ENCODE measurements at places on chromosomes 2 and 18. TPM values are rescaled to one million over a fixed set of nuclear protein-coding genes. Genes with fewer than 3 reads are reported as not detected.

ESPNL gene
- 5.2 TPM for total RNA-seq

HOXD4 gene
- not detected for total RNA-seq

HOXD11 gene
- not detected for total RNA-seq

ASXL3 gene
- total RNA-seq = 0.45 TPM

ASPRV1 gene
- total RNA-seq = 0.34 TPM

GPR35 gene
- 0.15 TPM for total RNA-seq

GKN2 gene
- total RNA-seq = not detected

MYL12B gene
- 326 TPM for total RNA-seq

TXNDC2 gene
- not detected for total RNA-seq

LBH gene
- total RNA-seq = 6.7 TPM

CRACDL gene
- total RNA-seq = under 0.01 TPM

ASB18 gene
- not detected for total RNA-seq

CMPK2 gene
- total RNA-seq = 0.30 TPM

EPB41L3 gene
- total RNA-seq = 36.8 TPM

CFAP65 gene
- total RNA-seq = not detected

PDK1 gene
- total RNA-seq = 11.3 TPM

CRYGC gene
- total RNA-seq = not detected

CNDP1 gene
- 0.15 TPM for total RNA-seq

NDC80 gene
- 33.0 TPM for total RNA-seq

FLACC1 gene
- not detected for total RNA-seq

NLRC4 gene
- not detected for total RNA-seq

TTN gene
- total RNA-seq = under 0.01 TPM

SFT2D3 gene
- 3.7 TPM for total RNA-seq

SLC9A4 gene
- total RNA-seq = not detected

CNGA3 gene
- not detected for total RNA-seq

IL1R2 gene
- 0.50 TPM for total RNA-seq

ATP6V1B1 gene
- 4.4 TPM for total RNA-seq

COL4A3 gene
- not detected for total RNA-seq

EMILIN1 gene
- 191 TPM for total RNA-seq

MYCN gene
- total RNA-seq = not detected

ACAA2 gene
- total RNA-seq = 31.3 TPM

DSC2 gene
- not detected for total RNA-seq

BOLA3 gene
- 89.8 TPM for total RNA-seq

ANKRD23 gene
- 0.89 TPM for total RNA-seq

ELOA2 gene
- total RNA-seq = not detected

UGT1A4 gene
- not detected for total RNA-seq

DCDC2C gene
- not detected for total RNA-seq

VWC2L gene
- total RNA-seq = not detected

PRSS56 gene
- total RNA-seq = not detected

EIF2AK2 gene
- 15.1 TPM for total RNA-seq

LYG2 gene
- not detected for total RNA-seq

ERICH2 gene
- total RNA-seq = not detected

D2HGDH gene
- total RNA-seq = 10.3 TPM

CPO gene
- total RNA-seq = not detected

PARD6G gene
- total RNA-seq = 3.0 TPM

VSNL1 gene
- total RNA-seq = 1.0 TPM

ANKRD30BL gene
- not detected for total RNA-seq

CFC1 gene
- total RNA-seq = not detected

COL4A4 gene
- total RNA-seq = 0.15 TPM

GALNT3 gene
- total RNA-seq = 0.84 TPM

ZNF385B gene
- not detected for total RNA-seq

KCNJ13 gene
- not detected for total RNA-seq

DPP4 gene
- 5.9 TPM for total RNA-seq

PTPRM gene
- 15.8 TPM for total RNA-seq

ANKRD44 gene
- 1.5 TPM for total RNA-seq

RGPD4 gene
- not detected for total RNA-seq
